ENCODE measurements at places on chromosomes 2 and 18.
A peak's percentile ranks its signal among the peaks of the same experiment; 100 is the strongest.

- DNase-seq: no peak
Measured at GRCh38 chr2:131543385-131543891, 15.8 kb downstream of the CCDC74A start.

DNA sequence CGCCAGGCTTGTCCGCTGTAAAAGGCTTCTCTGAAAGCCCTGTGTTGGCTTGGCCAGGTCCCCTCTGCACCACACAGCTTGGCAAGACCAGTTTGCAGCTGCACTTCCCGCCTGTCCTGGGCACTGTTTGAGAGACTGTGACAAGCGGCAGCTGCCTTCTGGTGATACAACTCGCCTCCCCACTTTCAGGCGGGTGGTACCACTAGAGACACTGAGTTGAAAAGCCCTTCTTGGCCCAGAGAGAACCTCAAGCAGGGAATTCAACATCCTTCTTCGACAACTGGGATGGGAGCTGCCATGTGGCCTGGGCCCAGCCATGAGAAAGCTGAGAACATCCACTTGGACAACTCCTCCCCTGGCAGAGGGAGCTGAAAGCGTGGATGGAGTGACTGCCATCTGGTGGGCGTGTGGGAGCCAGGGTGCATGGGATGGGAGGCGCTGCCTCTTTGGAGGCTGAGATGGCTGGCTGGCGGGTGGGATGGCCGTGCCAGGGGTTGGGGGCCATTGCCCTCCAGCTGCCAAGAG, 125.5 kb upstream of the REV1 start:
- no peak for DNase-seq

- DNase-seq: no peak
Measured at GRCh38 chr2:120769787-120770120, 34.1 kb downstream of the GLI2 start.

DNA sequence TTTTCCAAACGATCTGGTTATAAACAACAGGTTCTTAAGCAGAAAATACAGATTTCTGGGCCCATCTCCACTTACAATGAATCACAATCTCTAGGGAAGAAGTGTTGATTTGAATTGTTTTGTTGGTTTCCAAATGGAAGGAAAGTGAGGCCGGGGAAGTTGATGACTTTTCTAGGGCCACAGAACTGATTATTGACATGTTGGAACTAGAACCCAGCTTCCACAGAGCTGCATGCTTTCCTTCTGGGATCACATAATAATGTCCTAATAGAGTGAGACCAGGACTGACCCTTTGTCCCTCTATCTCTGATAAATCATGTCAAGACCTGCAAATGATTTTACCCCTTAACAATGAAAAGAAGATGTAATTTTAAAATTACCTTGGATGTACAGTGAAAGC, 332.2 kb downstream of the OSR1 start:
- no peak for DNase-seq

DNA sequence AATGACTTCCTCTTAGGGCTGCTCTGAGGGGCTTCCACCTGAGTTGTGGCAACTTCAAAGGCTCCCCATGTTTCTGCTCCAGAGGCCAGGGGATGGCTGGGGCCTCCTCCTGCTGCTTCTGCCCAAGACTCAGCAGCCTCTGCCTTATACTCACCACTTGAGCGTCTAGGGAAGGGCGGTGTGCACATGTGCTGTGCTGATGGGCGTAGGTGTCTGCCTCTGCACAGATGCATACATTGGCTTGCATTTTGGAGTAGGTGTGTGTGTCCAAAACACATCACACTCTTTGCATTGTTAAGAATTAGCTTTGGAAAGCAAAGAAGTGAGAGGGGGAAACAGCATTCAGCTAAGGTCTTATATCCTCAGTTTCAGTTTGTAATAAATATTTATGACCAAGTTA, 85.2 kb downstream of the EN1 start:
- no peak for DNase-seq

GRCh38 chr2:188984065-188984491, 9.9 kb downstream of the COL3A1 start:
- no peak for DNase-seq

DNA sequence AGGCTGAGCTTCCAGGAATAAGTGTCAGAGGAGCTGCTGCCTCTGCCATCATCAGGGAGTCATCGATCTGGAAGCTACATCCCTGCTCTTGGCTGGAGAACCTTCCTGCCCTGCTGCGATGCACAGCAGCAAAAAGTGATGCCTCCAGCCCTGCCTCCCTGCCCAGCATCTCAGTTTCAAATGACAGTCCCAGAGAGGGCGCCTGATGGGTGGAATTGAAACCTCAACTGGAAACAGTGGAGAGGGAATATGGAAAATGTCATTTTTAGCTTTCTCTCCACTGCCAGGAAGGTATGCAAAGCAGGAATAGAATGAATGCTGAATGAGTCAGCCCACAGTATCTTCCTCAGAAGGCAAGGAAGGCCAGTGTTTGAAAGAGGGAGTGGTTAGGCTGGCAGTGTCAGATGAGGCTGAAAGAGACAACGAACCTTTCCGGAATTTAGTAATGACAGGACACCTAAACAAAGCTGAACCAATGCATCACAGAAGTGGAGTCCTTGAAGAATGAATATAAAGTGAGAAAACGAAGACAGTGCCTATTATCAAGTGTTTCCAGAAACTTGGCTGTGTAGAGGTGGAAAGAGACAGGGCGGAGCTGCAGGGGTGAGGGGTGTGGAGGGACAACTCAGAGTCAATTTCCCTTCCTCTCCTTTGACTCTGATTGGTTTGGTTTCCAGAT, 153.9 kb upstream of the NDUFV2 start:
- DNase-seq: no peak

DNA sequence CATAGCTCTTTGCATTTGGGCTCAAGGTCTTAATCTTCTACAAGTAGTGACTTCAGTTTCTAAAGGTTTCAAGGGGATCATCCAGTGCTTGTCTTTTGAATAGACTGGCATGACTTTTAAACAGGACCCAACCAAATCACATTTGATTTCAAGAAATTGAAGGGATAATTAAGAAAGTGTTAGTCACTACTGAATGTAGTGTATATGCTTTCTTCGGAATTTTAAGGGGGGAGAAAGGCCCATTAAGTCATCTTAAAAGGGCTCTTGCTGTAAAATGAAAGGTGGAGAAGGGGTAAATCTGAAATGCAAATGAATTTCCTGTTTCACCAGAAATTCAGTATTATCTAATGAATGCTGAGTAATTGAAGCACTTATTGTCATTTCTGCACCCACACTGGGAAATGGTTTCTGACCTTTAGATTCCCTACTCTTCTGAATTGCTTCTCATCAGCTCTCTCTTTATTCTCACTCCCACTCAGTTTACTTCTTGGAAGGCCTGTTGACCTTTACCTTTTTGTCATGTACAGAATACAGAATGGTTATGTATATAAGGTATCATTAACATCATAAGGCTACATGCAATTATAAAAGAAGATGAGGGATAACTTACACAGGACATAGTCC, 241.4 kb downstream of the SLC8A1 start:
- no peak for DNase-seq

DNA sequence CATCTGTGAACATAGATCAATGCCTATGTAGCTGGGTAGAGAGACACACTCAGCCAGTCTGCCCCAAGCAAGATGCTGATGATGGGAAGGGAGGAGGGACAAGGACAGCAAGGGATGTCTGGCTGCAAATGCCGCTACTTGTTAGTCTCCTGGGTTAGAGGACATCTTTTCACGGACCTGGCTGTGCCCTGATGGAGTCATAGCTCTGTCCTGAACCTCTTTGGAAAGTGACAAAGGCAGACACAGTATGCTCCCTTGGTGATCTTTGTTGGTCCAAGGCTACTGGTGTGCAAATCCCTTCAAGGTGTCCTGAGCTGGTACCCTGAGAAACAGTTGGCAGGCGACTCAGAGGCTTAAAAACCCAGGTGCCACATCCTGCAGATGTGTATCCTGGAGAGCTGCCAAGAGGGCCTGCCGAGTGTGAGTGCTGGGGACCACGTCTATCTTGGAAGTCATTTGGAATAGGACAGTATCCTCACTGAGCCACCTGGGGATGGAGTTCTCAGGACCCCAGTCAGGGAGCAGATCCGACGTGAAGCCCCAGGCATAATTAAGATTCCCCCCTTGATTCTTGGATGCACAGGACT, 10.8 kb downstream of the FOSL2 start:
- no peak for DNase-seq

DNA sequence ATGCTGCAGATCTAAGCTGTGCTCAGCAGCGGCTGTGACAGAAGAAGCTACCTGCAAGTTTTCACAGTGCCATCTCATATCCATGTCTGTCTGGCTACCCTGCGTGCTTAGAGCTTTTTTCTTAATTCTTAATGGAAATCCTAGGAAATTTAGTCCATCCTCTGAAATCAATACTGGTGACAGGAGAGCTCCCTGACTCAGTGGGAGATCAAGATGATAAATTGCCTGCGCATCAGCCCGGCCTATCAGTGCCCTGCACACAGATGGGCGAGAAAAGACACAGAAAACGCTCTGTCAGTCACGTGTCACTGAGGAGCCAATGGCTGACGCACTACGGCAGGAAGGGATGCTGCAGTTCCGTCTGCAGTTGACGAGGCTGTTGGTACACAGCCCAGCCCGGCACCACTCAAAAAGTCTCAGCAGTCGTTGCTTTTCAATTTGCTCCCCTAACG, 819.6 kb upstream of the FSHR start:
- DNase-seq: peak; percentile 19

DNA sequence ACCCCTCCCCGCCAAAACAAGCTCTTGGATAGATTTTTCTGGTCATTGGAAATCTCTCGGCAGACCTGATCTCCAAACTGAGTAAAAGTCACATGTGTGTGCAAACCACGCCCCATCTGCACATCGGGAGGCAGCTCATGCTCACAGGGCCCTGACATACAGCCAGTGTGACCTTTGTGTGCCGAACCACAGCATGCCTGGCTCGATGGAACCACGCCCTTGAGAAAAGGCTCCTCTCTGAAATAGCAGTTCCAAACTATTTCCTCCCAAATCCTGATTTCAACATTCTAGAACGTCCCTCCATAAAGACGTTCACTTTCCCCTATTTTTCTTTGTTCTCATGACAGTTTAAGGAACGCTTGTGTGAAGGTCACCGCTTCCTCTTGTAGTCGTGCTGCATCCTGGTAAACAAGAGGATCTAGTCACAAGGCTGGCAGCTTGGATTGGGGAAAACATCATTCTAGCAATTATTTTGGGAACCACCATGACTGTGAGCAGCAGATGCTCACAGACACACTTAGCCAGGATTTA, 59.3 kb upstream of the MAP4K4 start:
- no peak for DNase-seq

- no peak for DNase-seq
Measured at GRCh38 chr2:108916122-108916795, 72.8 kb downstream of the EDAR start.

All from effector CD4-positive, alpha-beta T cell (primary cell).